D721Med (cell line): ENCODE measurements at places on chromosomes 7 and 10.

- DNase-seq: no peak
Observed at GRCh38 chr10:46255801-46256747, 30.7 kb upstream of the ANTXRL start.

DNA sequence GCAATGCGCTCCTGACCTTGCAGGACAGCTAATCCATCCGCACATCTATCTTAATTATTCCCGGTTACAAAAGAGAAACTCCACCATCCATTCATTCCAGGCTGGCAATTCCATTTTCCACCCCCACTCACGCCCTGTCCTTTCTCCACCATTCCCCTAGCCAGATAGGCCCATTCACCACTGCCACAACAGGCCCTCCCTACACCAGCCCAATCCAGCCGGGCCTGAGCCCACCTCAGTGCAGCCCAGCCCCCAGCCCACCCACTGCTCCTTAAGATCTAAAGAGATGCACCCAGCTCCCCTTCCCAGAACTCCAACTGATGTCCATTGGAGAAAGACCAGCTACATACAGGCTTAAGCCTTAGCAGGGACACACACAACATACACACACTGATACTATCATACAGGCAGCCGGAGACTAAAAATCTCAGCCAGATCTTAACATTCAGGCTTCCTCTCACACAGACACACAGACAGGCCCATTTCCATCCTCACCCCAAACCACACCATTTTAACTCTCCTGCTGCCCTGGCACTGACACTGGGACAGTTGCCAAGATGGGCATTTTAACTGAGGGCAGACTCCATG, 38.0 kb upstream of the PAX2 start:
- DNase-seq: no peak

GRCh38 chr7:40232242-40232893, 97.6 kb downstream of the SUGCT start:
- peak; percentile 20 for DNase-seq

DNA sequence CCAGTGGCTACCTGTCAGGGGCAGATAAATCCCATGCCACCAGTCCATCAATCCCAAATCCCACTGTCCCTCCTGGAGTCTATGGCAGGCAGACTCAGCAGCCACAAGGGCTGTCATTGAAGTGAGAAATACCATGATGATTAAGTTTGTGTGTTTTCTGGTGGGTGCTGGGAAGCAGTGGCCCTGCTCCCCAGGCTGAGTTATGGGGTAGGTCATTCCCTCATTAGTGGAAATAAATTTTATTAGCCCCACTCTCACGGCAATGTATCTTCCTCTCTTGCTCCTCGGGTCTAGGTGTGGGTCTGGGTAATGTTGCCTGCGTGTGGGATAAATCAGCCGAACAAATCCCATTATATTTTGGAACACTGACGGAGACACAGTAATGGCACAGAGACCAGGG, 76.8 kb downstream of the PLXNA4 start:
- DNase-seq: no peak

DNA sequence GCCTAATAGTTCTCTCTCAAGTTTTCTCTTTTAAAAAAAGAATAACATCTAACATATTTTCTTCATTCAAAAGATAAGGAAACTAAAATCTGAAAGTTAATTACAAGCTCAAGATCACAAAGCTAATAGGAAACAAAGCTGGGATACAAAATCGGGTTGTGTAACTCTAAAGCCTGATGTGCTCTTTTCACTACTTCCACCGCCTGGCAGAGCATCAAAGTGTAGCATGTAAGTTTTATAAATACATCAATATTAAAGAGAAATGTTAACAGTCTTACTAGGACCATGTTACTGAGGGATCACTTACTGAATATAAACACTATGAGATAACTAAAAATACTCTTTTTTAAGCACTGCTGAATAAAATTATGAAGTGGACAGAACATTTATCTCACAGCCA, 97.2 kb downstream of the KMT2C start:
- DNase-seq: no peak

- DNase-seq: no peak
Observed at GRCh38 chr7:50262446-50262845, 42.1 kb upstream of the IKZF1 start.

DNA sequence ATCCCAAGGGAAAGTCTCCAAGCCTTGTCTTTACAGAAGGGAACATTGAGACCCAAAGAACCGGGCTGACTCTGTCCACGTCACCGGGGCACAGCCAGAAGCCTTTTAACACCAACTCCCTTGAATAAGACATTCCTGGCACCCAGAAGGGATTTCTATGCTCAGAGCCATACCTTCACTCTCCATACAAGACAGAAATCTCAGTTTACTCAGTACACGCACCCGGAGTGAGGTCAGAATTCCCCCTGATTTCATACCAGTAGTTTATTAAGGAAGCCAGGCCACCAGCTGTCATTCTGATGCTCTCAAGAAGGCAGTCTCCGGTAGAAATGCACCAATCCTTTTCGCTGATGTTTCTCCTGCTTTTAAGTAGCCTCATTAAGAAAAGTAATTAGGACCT, 134.2 kb upstream of the KCNMA1 start:
- no peak for DNase-seq

- no peak for DNase-seq
Observed at GRCh38 chr10:45224219-45224841, 91.1 kb downstream of the OR13A1 start.

- no peak for DNase-seq
Observed at GRCh38 chr10:110150981-110151380, 56.4 kb upstream of the MXI1 start.

- DNase-seq: no peak
Observed at GRCh38 chr10:21209495-21209894, 312.4 kb upstream of the NEBL start.

- DNase-seq: no peak
Observed at GRCh38 chr10:3835770-3836169, 50.8 kb upstream of the KLF6 start.

- DNase-seq: no peak
Observed at GRCh38 chr7:153386556-153386955, 627.0 kb downstream of the ACTR3B start.

- DNase-seq: no peak
Observed at GRCh38 chr10:29879862-29880261, 179.5 kb downstream of the JCAD start.

DNA sequence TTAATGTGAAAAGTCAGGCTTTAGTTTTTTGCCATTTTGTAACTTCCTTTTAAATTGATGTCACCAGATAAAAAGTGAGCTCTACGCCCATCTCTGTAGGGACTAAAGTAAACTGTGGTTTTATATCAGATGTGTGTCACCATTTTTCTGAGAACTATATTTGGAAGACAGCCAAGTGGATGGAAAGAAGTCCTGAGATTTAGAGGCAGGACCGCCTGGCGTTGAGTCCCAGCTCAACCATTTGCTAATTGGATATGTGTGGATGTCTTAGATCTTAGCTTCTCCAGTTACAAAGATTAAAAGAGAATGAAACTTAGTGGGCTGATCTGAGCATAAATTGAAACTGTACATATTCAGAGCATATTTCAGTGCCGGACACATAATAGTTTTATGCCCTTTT, 691.6 kb upstream of the CELF2 start:
- no peak for DNase-seq

DNA sequence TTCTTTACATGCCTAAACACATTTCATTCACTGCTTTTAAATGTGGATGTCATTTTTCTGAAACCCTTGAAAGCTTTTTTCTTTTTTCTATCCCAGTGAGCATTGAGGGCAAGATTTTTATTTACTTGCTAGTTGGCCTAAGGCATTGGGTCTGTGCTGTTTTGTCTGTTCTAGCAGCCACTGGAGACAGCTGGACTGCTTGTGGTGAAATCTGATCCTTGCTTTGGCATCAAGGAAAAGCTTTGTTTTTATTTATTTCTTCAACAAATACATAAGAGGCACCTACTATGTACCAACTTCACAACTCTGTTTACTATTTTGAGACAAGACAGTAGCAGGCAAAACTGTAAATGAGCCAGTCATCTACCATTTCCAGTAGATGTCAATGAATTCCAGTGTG, 28.4 kb upstream of the PDLIM1 start:
- no peak for DNase-seq

DNA sequence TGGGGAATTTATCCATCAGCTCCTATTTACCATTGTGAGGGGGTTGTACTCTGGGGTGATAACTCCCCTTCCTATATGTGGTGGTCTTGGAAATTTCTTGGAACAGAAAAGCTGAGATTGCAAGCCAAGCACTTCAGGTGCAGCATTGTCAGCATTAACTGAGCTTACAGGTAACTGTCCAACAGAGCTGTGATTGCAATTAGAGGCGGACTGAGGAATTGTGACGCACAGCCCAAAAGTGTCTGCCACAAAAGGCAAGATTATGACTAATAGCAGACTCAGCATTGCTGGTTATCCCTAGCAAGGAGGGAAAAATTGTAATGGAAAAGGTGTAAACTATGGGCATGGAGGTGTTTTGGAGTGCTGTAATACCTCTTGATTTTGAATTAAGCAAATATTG, 126.1 kb upstream of the AGR3 start:
- DNase-seq: no peak

DNA sequence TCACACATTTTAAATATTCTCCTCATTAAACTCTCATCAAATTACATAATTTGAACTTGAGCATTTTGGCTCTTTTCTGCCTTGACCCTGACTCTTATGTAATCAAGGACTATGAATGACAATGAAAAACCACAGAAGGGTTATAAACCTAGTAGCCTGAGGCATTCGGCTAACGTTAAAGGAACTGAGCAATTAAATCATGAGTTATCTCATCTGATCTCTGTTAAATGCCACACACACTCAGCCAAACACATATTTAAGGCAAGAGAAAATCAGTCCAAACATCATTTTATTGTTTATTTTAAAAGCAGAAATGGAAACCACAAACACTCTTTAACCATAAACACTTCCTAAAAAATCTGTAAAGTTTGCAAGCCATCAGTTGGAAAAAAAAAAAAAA, 204.3 kb downstream of the DGKI start:
- DNase-seq: no peak

GRCh38 chr7:92064438-92065029, 69.7 kb downstream of the CYP51A1 start:
- DNase-seq: no peak

DNA sequence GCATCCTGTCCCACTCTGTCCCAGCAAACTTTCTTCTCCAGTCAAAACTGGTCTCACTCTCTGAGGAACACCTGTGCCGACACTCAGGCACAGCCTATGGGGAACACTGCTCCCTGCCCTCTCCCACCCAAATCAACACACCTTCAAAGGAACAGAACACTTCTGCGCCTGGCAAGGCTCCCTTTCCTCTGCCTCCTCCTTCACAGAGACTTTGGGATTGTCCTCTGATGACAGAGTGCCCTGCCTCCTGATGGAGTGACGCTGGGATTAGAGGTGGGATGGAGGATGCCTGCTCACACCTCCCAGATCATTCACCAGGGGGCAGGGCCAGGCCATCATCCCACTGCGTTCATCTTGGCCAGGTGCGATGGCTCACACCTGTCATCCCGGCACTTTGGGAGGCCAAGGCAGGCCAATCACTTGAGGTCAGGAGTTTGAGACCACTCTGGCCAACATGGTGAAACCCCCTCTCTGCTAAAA, 26.5 kb downstream of the KLF6 start:
- DNase-seq: no peak

- no peak for DNase-seq
Observed at GRCh38 chr10:114045136-114046086, 1.7 kb downstream of the ADRB1 start.

GRCh38 chr7:77933394-77933793, 134.8 kb downstream of the PHTF2 start:
- DNase-seq: no peak
